T-helper 1 cell (primary cell): ENCODE measurements at places on chromosomes 2 and 18.

GRCh38 chr2:54254180-54254579 lies 1.8 kb downstream of the TSPYL6 start:
- DNase-seq: no peak

DNA sequence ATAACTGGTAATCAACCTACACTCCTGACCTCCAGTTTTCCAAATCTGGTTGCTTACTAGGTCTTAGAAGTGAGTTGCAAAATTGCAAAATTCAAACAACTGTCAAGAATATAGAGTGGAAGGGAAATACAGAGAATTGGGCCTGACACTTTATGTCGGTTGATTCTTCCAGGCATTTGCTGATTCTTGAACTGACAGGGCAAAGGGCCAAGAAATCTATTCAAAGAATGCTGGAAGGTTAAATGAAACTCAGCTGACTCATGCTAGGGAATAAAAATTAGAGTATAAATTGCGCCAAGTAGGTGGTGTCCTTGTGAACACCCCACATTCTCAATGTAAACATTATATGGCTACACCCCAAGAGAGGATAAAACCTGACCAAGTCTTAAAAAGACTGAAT lies 21.5 kb upstream of the ZSCAN30 start:
- DNase-seq: no peak

- no peak for DNase-seq
Measured at GRCh38 chr2:157052685-157053224, 204.8 kb upstream of the GALNT5 start.

DNA sequence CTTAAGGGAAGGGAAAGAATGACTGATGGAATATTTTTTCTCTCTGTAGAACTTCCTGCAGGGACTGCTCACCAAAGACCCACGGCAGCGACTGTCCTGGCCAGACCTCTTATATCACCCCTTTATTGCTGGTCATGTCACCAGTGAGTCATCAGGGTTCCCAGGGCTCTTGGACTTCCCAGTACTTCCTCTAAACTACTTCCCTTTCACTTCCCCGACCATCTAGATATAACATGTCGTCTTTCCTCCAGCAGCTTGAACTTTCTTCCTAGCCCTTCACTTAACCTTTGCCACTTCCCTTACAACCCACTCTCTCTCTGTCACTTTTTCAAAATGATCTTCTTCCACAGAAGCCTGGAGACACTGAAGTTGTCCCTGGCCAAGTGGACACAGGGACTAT lies 7.2 kb downstream of the STK36 start:
- DNase-seq: no peak

GRCh38 chr18:50622320-50622719 lies 62.4 kb downstream of the MAPK4 start:
- DNase-seq: no peak
